ENCODE measurements at places on chromosomes 12 and 14.

DNA sequence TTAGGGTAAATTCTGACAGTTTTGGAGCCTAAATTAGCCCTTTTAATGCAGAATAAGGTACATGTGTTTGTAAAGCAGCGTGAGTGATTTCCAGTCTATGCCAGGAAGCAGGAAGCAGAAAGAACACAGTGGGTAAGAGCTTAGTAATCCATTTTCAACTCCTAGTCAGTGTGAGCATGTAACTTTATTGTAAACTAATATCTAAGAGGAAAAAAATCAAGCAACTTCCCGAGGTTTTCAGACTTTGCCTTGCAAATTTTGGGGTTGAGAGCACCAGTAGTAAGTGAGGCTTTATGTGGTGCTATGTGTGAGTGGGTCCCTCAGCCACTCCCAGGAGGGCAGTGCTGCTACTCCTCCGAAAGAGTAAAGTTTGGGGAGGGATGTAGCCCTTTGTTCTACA is 2.9 kb downstream of the CIPC start:
- no peak for DNase-seq

- no peak for DNase-seq
Measured at GRCh38 chr14:86858031-86858430, 1135.0 kb downstream of the GALC start.

- no peak for DNase-seq
Measured at GRCh38 chr12:62308201-62308600, 48.0 kb downstream of the USP15 start.

GRCh38 chr12:94909663-94910062 is 93.8 kb downstream of the NDUFA12 start:
- no peak for DNase-seq

All from right renal cortex interstitium (tissue), 3 donors.